ENCODE measurements at places on chromosomes 2 and 18.

- no peak for DNase-seq
Observed at GRCh38 chr18:63186520-63187222, 132.9 kb downstream of the BCL2 start.

DNA sequence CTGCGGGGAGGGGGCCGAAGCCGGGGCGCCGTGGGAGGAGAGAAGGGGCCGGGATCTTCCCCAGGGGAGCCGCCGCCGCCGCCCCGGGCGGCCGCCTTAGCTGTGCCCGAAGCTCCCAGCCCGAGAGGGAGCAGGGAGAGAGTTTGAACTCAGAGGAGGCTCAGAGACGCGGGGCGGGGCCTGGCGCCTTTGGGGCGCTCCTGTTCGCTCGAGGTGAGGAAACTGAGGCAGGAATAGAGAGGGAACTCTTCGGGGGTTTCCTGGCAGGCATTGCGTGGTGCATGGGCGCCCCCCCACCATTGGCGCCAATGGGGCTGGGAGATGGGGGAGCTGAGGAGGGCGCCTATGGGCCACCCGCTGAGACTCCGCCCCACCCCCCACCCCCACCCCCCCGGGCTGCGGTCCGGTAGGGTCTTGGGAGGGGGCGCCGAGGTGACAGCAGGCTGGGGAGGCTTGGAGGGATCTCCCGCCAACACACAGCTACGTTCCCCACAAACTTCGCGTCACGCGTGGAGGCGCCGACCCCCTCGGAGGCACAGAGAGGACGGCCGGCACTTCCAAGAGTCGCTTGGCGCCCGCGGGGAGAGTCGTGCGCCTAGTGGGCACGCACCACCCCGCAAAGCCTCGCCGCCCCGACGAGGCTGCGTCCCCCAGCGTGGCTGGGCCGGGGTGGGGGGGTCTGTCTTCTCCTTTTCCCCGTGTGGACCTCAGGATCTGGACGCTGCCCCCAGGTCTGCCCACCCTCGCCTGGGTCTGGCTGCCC lies 680 bp downstream of the CTDSP1 start:
- DNase-seq: peak; percentile 31

- no peak for DNase-seq
Observed at GRCh38 chr2:128549646-128550260, 231.1 kb upstream of the HS6ST1 start.

DNA sequence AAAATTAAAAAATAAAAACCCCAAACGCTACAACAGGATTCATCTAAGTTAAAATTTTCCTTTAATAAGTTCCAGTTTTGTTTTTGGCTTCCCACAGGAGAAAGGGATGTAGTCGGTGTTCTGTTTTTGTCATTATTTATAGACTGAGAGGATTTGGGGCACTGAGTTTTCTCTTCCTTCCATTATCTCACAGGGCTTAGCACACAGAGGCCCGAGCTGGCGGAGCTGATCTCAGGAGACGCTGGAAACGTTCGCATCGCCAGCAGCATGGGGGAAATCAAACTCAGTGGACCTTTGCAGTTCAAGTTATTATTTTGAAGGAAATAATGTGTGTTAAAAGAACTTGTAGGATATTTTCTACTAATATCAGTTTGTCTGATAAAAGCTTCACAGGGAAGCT lies 669.7 kb upstream of the SALL3 start:
- peak; percentile 39 for DNase-seq

DNA sequence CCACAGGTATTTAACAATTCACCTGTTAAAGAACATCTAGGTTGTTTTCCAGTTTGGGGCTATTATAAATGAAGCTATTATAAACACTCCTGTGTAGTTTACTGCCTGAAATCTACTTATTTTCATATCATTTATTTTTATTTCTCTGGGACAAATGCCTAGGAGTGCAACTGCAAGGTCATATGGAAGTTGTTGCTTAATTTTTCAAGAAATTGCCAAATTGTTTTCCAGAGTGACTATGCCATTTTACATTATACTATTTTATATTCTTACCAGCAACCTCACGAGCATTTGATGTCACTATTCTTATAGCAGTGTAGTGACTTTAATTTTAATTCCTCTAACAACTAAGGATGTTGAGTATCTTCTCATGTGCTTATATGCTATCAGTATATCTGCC lies 298.4 kb downstream of the EXOC6B start:
- DNase-seq: no peak

- DNase-seq: no peak
Observed at GRCh38 chr18:34771958-34772357, 61.9 kb downstream of the DTNA start.

DNA sequence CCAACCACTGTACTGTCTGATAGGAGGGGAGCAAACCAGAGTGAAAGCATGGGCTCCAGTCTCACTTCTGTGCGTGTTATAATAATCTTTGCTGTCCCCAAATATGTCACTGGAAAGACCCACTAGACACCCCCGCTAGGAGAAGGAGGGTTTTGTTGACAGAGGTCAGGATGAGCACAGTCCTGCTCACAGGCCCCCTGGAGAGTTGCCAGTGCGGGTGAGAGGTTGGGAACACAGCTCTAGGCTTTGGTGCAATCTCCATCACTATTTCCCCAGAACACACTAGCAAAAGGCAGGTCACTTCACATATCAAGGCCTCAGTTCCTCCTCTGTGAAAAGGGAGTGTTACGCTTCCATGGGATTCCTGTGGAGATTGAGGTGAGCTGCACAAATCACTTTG lies 9.7 kb downstream of the XDH start:
- no peak for DNase-seq

GRCh38 chr2:49251766-49252165 lies 97.5 kb upstream of the FSHR start:
- no peak for DNase-seq

DNA sequence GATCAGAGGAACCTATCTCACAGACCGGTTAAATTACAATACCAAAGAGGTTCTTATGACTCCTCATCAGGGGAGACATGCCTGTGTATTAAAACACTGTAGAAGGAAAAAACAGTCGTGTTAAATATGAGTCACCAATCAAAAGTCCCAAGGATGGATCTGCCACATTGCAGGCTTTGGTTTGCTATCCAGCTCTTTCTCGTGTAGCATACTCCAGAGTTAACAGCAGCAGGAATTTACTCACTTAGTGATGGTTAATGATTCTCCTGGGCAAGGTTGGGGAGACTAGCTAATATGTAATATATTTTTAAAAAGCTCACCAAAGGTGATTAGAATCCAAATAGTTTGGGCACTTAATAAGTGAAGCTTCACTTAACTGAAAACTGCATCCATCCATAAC lies 109.7 kb downstream of the MBD5 start:
- DNase-seq: no peak

- no peak for DNase-seq
Observed at GRCh38 chr2:8682719-8683667, 1.1 kb downstream of the ID2 start.

GRCh38 chr2:172395503-172395902 lies 31.9 kb upstream of the ITGA6 start:
- no peak for DNase-seq

GRCh38 chr2:19855542-19856431 lies 46.0 kb downstream of the TTC32 start:
- peak; percentile 11 for DNase-seq

GRCh38 chr18:11908182-11909060 lies at the start of gene MPPE1:
Gene MPPE1, minus strand, starts transcription at chr18:11908317. Its CDS starts 11,053 bp downstream, at chr18:11897264.
- peak; percentile 94 for DNase-seq

DNA sequence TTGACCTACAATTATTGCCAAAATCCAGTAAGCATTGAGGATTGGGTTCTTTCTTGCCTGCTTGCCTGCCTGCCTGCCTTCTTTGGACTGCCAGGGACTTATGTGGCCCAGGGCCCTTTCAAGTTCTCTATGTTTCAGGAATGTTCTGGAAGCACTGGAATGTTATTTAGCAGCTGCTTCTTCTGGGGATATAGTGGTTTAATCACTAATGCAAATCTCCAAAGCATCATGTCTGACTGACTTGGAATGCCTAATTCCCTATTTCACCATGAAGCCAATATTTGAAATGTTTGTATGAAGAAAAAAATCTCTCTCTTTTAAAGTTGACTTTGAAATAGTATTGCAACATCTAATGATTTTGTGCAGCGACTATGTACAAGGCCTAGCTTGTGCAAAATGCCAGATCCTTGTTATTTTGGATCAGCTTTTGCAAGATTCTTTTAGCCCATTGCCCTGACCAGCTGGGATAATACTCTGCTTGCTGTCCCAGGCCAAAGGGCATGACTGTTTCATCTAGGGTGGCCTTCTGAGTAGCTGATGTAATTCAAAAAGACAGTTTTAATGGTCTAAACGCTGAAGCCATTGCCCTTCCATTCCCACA lies 204.6 kb downstream of the RND3 start:
- DNase-seq: no peak

GRCh38 chr2:143029141-143029540 lies 100.1 kb upstream of the ARHGAP15 start:
- no peak for DNase-seq

GRCh38 chr2:105409717-105410116 lies 10.9 kb upstream of the FHL2 start:
- peak; percentile 87 for DNase-seq

DNA sequence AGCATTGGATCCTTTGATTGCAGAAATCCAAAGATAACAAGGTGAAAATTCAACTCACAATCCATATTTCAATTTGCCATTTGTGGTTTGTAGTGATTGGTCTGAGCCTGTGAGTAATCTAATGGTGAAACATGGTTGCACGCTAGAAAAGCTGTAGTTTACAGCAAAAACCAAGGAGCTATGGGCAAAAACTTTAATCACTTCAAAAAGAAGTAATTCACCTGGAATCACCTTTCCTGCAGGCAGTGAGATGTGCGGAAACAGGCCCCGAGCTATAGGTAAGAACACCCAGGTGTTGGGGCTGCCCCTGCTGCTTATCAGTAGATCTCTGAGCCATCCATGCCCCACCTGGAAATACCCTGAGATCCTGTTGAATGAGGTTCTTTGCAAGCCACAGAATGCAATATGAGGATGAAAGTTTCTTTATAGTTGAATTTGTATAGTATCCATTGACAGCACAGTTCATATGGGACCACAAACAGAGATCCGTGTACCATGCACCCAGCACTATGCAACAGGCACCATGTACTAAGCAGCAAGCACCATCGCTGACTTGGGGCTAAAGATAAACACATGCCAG lies 208.2 kb downstream of the SPP2 start:
- no peak for DNase-seq

DNA sequence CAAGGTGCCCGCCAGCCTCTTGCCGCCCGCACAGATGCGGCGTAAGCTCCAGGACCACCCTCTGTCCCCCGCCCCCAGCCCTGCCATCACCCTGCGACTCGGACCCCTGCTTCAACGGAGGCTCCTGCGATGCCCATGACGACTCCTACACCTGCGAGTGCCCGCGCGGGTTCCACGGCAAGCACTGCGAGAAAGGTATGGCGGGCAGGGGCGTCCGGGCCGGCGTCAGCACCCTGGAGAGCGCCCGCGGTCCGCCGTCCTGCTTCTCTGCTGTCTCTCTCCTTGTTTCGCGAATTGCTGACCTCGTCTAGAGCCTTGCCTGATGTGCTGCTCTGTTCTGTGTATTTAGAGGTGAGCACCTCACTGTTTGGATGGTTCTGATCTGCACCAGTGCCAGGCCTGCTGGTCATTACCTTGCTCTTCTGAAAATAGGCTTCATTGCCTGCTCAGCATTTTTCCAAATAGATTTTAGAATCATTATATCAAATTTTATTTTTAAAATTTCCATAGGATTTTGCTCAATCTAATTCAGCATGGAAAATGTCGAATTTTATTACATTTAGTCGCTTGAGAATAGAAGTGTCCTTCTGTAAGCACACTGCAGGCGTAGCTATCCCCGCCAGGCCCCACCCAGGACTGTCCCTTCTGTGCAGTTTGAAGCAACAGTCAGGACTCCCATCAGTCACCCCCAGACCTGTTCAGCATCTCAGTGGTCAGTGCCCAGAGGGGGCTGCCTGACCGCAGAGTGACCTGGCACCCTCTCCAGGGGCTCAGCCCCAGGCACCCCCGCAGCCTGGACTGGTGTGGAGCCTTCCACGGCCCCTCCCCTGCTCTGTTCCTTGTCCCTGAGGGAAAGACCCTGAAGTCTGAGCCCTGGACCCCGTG lies 51.6 kb downstream of the SNED1 start:
- peak; percentile 30 for DNase-seq

DNA sequence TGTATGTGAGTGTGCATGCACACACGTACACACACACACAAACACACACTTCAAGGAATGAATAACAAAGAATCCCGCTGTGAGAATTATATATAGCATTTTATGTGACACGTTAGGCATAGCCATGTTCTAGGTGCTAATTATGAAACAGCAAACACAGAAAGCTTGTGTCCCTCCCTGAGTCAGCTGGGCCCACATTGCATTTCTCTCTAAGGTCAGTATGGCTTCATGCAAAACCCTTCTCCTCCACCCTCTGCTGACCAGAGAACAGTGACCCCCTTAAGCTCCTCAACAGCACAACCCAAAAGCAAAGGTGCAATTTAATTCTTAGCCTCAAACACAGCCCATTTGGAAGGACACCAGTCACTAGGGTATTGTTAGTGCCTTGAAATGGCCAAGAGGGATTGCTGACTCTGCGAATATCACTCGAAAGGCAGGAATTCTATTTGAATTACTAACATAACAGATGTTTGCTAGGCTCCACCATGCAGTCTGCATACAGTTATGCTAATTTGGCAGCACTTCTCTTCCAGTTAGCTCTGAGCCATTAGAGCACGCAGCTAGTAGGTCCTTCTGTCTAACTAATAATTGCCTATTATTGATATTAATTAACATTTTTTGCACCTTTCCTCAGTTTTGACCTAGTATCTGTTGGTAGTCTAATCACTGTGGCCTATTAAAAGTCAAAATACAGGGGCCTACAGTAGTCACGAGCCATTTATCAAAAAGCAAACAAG lies 149.0 kb downstream of the LNPK start:
- DNase-seq: no peak

DNA sequence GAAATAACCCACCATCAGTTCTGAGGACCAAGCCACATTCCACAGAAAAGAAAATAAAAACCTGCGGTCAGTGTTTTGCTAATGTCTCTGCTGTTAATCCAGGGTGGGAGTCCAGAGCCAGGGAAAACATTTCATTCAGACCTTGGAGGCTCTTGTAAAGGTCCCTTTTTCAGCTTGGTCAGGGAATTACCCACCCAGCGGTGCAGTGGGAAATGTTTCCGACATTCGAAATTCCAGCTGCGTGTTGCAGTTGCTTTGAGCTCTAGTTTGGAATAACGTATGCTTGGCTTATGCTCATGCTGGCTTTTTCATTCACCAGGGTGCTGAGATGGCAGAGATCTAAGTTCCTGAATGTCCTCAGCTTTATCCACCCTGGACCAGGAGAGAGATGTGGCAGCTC lies 219.1 kb downstream of the TRIB2 start:
- no peak for DNase-seq

DNA sequence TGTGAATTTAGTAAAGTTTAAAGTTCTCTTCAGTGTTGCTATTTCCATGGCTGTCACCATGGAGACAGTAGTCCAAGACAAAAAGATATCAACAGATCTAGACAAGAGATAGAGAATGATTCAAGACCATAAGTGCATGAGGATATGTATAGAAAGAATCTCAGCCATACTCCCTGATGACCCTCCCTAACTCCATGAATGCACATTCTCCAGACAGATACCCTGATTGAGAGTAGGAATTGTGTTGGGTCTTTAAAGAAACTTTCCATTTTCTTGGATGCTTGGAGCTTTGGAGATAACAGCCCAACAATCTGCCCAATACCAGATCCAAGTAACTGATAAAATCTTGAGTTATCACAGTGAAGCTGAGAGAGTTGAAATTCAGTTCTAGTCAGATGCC lies 1601.2 kb upstream of the CELF4 start:
- no peak for DNase-seq

GRCh38 chr2:158153270-158154015 lies 51.8 kb downstream of the UPP2 start:
- no peak for DNase-seq

Measured in hindlimb muscle (tissue), 1 donor.